ENCODE measurements at places on chromosomes 2 and 18.

DNA sequence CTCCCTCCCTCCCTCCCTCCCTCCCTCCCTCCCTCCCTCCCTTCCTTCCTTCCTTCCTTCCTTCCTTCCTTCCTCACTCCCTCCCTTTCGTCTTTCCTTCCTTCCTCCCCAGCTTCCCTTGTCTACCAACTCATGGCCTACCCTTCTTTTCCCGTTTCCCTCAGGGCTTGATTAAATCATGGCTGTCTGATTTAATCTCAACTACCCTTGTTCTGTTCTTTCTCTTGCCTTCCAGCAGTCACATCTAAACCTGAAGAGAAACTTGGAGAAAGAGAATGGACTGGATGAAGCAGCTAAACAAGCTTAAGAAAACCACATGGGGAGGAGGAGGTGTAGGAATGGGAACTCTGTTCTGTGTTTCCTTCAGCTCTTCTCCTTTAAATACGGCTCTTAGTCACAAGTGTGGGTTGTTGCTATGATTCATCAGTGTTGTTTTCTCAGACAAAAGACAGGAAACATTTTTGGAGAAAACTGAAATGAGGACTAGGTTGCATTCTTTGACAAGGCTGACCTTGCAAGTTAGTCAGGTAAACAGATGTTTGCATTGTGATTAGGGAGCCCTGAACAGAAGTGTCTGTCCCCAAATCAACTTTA, 177.9 kb downstream of the LRRTM1 start:
- no peak for DNase-seq

- DNase-seq: peak; percentile 98
Measured at GRCh38 chr18:62425465-62426190, 97.2 kb upstream of the ZCCHC2 start.

DNA sequence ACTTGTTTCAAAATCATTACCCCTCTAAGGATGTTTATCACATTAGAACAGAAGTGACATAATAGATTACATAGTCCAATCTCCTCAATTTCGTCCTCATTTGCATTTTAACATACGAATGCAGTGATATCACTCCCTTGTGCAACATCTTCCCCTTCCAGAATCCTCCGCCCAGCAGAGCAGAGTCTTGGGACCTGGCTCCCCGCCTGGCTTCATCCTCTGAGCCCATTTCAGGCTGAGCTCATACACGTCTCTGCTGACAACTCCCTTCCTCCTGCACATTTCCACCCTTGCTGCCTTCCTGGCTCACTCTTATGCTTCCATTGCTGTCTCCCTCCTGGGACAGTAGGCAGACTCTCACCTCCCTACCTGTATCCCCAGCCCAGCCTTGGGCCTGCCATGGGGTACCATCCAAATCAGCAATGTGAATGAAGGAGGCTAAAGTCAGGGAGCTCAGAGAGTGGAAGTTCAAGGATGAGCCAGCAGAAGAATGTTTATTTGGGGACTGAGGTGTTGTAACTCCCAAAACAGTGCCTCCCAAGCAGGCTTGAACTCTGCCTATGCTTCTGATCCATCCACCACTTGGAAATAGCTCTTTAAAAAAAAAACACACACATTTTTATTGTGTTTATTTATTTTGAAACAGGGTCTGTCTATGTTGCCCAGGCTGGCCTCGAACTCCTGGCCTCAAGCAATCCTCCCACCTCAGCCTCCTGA, 165.2 kb downstream of the TMEM200C start:
- DNase-seq: no peak

DNA sequence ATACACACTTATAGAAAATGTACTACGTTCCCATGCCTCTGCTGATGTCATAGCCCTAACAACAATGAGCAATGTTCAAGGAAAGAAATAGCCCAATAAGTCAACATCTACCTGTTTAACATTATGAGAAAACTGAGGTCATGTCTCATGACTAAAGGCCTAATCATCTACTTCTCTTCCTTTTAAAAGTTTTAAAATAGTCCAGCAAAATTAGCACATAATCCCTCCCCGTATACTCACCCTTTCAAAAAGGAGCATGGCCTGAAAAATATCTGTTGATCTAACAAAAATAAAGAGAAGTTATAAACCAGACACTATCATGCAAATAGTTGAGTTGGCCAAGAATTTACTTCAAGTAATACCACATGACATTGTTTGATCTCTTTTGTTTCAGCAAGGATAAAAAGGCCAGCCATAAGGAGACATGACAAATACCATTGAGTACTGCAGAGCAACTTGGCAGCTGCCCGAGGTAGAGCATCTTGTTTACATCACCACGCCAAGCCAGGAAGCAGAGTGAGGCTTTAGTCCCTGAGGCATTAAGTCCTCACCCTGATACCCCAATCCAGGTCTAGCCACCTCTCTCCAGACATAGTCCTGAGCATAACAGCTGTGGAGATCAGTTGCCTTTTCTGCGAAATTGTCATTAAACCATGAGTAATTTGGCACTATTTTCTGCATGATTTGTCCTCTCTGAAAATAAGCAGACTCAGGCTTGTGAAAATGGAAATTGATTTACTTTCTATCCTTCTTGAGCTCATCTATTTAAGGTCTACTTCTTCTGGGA, 137.4 kb upstream of the ETAA1 start:
- peak; percentile 77 for DNase-seq

DNA sequence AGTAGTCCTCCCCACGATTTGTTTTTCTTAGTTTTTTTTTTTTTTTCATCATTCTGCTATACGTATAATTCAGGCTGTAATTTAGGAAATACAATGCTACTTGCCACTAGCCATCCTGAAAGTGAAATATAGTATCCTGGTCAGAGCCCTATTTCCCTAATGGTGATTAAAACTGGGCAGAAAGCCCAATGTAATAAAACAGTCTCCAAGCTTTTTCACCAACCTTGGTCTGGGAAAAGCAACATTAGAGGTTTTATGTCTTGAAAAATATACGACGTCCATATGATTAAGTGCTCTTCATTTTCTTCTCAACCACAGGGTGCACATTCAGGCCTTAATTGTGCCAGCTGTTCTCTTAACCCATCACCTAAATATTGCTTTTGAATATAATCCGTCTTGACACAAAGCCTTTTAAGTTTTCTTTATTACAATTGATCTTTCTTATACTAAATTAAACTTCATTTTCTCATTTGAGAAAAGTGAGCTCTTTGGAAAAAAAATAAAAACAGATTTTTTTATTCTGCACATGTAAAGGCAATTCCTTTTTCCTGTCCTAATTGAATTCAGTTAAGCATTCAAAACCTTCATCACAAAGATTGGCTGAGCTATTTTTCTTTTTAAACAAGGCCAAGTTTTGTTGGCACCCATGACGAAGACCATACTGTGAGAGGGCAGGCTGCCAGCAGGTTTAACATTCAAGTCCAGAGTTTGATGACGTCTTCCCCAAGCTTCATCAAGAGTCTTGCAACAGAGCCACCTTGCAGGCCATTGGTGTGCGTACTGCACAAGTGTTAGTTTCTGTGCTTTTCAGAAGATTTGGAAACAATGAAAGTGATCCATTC, 52.7 kb downstream of the MAP2 start:
- peak; percentile 96 for DNase-seq

- peak; percentile 15 for DNase-seq
Measured at GRCh38 chr2:60556576-60557485, 3.4 kb upstream of the BCL11A start.

DNA sequence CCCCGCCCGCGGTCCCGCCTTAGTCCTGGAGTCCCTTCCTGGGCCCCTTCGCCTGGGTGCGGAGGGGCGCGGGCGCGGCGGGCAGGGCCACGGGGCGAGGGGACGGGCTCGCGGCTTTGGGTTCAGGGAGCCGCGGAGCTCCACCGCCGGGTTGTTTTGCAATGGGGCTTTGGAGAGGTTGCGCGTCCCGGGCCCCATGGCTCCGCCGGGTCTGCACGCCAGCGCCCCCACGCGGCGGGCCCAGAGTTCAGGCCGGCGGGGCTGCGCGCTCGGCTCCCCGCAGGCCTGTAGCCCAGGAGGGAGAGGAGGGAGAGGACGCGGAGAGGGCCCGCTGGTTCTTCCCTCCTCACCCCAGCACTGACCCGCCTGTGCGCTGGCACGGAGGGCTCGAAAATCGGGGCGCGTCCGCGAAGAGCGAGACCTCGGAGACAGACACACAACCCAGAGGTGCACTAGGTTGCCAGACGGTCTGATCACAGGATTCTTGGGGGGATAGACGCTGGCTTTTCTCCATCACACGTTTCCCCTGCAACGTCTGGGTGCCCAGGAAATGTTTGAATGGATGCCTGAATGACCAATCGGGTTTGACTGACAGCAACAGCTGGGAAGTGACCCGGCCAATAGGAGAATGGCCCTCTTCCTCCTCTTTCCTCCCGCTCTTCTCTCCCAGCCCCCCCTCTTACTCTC, 4.9 kb upstream of the SIX2 start:
- peak; percentile 84 for DNase-seq

DNA sequence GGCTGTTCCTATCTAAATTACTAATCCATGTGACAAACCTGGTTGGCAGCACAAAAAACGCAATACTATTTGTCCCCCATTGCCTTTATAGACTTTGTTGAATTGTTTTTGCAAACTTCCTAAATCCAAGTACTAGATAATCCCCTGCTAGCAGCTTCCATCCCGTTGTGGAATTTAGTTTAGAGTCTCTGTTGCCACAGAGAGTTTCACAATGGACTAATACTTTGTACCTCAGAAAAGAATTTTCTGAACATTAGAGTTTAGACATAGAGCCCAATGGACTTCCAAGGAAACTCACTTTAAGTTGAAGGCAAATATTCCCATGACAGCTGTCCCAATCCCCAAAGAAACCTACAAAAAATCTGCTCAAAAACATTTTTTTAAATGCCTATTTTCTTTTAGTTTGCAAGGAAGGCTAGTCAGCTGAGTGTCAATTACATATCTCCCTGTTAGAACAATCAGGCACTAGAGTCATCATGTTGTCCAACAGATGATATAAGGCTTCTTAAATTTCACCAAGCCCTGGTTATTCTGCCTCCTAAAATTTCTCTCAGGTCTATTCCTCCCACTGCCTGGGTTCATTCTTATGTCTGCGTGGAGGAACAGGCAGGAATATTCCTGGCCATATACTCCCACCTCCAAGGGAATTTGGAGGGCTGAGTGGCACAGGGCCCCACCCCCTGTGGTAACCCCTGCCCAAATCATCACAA, 27.2 kb downstream of the RNF152 start:
- no peak for DNase-seq

DNA sequence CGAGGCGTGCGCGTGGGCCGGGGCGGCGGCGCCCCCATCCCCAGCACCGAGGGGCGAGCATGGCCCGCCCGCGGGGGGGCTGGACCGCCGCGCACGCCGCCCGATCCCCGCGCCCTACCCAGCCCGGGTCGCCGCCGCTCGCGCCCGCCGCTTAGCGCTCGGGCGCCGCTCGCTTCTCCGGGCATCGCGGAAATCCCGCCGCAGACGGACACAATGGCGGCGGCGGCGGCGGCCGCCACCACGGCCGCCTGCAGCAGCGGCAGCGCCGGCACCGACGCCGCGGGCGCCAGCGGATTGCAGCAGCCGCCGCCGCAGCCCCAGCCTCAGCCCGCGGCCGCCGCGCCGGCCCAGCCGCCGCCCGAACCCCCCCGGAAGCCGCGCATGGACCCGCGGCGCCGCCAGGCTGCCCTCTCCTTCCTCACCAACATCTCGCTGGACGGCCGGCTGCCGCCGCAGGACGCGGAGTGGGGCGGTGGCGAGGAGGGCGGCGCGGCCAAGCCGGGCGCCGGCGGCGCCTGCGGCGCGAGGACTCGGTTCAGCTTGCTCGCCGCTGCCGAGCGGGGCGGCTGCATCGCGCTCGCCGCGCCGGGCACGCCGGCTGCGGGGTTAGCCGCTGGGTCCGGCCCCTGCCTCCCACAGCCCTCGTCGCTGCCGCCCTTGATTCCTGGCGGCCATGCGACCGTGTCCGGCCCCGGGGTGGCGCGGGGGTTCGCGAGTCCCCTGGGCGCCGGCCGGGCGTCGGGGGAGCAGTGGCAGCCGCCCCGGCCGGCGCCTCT, 453 bp downstream of the CABLES1 start:
- peak; percentile 54 for DNase-seq

DNA sequence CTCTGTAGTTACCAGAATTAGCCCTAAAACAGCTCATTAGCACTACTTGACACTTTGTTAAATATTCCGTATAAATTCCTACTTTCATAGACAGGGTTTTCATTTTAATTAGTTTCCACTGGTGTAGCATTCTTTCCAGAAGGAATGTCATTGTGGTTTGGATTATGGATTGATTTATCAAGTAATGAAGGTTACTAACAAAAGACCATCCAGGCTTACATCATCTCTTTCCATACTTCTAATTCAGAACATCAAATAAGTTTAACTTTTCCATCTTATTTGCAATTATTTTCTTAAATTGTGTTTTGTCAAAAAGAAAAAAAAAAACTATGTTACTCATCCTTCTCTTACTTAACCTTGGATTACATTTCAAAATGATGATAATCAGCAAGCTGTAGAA, 231.8 kb upstream of the SPOPL start:
- no peak for DNase-seq

DNA sequence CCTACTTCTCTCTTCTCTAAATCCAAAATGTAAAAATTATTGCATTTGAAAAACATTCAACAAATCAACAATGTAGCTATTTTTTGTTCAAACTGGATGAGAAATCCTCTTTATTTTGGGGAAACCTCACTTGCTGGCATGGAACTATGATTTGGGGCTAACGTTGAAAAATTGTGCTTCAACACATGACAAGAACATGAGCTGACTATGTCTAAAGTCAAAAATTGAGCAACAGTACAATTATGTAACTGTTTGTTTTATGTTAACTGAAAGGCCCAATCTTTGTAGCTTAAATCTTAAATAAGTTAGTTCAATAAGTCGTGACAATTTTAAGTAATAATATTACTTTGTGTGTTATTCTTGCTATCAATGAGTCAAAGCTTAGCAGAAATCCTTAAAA, 67.3 kb downstream of the TMEFF2 start:
- DNase-seq: no peak

GRCh38 chr2:31828891-31829290, 181.9 kb downstream of the MEMO1 start:
- DNase-seq: no peak

DNA sequence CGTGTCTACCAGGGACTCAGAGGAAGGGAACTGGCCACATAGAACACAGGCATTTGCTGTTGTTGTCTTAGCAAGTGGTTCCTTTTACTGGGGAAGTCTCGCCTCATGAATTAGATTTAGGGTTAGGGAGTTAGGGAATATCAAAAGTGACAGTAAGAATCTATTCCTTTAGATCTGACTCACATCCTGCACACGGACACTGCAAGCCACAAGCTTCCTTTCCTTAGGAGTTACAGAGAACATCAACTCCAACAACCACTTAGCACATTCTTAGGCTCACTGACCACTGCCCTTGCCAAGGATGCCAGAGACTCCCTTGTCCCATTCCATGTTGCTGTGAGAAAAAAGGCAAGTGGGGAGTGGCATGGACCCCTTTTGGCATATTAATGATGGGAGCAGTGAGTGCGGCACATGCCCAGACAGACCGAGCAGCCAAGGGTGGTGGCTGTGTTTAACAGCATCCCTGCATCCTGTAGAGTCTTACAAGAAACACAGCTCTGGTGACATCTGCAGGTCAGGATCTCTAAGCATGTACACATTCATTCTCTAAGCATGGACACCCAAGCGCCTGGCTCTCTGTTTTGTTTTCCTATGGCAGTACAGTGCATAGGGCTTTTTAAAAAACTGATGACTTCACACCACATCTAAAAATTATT, 745.6 kb upstream of the RAB6C start:
- peak; percentile 47 for DNase-seq

GRCh38 chr2:222013889-222014288, 284.9 kb downstream of the PAX3 start:
- no peak for DNase-seq
